H1 (cell line): ENCODE measurements at places on chromosomes 12 and 14.

GRCh38 chr12:6827437-6827911 lies 733 bp upstream of the P3H3 start:
- peak; percentile 91 for DNase-seq

DNA sequence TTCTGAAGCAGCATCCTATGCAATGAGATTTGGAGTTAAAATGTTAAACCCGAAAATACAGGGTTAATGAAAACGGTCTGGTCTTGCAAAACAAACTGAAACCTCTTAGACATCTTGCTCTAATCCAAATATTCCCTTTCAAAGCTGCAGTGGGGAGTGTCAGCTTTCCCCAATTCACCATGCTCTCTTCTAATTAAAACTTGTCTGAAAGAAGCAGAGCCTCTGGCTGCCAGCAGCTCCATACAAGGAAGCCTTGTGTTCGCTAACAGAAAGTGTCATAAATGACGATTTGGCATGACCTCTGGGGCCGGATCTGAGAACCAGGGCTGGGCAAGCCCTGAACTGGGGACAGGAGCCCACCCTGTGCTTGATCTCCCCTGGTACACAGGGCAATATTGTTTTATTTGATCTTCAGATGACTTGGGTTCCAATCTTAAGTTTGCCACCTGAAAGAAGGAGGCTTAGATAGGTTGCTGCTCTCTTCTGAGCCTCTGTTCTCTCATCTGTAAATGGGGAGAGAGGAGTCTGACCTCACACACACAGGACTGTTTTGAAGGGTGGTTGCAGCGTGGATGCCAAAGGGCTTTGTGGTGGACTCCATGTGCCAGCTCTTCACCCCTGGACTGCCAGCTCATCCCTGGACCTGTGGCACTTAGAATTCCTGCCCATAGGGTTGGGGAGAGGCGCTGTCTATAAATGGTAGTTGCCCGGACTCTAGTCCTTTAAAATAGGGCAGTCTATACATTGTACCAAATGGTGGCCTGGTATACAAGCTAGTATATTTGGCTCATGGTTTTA lies 7.8 kb downstream of the KMT5A start:
- no peak for DNase-seq

GRCh38 chr14:45247427-45247826 lies 5.6 kb downstream of the MIS18BP1 start:
- no peak for DNase-seq

DNA sequence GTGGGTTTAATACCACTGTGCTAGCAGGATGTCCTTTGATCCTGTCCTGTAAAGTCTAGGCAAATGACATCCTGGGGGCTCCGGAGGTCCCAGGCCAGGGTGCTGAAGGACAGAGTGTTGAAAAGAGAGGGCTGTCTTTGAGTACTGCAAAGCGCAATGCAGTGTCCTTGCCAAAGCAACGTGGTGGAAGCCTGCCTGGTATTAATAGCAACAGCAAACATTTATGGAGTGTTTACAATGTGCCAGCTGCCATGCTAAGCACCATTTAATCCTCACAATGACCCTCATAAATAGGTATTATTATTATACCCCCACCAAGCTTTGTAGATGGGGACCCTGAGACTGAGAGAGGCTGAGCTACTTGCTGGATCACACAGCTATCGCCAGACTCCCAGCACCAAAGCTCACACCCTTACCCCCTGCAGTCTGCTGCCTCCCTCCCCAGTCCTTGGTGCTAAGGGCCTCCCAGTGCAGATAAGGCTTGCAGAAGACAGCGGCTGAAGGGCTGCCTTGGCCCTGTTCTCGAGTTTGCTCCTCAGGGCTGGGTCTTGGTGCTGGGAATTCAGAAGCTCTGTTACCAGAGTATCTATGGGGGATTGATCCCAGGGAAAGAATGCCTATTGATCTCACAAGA lies 427.7 kb downstream of the FUT8 start:
- DNase-seq: no peak

- DNase-seq: no peak
Measured at GRCh38 chr14:74218462-74218861, 20.8 kb upstream of the VSX2 start.

- DNase-seq: no peak
Measured at GRCh38 chr12:63170321-63170720, 19.3 kb upstream of the AVPR1A start.

GRCh38 chr12:106271575-106272505 lies 24.0 kb upstream of the CKAP4 start:
- no peak for DNase-seq

DNA sequence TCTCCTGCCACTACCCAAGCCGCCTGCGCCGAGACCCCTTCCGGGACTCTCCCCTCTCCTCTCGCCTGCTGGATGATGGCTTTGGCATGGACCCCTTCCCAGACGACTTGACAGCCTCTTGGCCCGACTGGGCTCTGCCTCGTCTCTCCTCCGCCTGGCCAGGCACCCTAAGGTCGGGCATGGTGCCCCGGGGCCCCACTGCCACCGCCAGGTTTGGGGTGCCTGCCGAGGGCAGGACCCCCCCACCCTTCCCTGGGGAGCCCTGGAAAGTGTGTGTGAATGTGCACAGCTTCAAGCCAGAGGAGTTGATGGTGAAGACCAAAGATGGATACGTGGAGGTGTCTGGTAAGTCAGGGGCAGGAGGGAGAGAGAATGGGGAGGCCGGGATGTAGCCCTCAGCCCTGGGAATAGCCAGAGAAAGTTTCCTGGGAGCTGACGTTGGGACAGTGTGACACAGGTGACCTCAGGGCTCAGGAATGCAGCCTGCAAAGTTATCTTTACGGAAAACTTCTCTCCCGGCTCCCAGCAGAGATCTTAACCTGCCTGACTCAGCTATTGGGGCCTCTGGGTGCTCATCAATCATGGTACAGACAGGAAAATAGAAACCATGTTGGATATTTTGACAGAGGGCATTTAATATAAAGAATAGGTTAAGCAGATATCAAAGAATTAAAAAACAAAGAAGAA lies 747 bp downstream of the HSPB8 start:
- DNase-seq: peak; percentile 58

DNA sequence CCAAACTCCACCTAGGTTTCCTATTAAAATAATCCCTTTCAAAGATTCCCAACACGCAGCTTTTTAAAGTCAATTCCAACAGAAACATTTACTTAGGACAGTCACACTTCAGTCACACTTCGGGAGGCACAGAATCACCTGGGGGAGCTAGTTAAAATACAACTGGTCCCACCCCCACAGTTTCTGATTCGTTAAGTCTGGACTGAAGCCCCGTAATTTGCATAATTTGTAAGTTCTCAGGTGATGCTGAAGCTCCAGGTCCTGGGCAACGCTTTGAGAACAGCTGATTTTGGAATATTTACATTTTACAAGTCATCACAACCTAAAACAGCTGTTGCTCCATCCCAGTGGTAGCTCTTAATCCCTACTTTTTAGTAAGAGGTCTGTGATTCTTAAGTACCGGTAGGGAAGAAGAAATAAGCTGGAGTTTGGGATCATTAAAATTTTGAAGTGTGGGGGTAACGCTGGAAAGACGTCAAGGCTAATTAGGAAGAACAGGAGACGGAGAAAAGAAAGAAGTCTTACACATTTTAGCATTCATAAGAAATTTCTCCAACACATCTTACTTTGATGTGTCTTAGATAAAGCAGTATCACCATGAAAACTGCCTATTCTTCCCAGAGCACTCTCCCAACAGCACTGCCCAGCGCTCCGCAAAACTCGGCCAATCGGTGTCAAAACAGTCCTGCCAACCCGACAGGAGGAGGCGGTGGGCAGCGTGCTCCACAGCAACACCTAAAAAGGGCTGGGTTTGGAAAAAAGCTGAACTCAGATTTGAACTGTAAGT lies 1.1 kb downstream of the IPO8 start:
- peak; percentile 54 for DNase-seq

DNA sequence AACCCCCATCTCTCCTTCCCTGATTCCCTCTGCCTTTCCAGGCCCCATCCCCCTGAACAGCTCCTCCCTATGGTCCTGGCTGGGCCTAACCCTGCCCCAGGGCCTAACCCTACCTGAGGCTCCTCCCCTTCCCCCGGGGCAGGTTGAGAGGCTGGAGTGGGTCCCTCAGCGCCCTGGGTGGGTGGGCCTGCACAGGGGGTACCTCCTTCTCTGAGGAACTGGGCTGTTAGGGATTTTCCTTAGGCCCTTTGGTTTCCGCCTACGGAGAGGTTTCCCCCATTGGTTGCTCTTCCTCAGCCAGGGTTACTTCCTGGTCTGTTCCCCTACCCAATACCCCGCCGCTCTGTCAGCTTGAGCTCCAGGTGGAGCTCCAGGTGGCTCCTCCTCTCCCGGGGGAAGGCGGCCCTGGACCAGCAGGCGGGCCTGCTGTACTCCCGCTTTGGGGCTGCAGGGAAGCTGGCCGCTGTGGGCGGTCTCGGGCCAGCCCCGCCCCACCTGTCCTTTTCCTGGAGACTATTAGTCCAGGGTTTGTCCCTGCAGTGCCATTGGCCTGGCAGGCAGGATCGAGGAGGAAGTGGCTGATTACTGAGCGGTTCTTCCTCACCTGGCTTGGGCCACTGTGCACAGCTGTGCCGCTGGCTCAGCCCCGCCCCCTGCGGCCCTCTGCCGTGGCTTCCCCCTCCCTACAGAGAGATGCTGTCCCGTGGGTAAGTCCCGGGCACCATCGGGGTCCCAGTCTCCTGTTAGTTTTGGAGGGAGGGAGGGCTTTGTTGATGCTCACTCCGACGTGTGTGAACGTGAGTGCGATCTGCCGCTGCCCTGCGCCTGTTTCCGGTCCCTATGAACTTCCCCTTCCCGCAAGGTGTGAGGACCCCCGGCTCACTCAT lies 2.5 kb downstream of the C12orf57 start:
- no peak for DNase-seq

DNA sequence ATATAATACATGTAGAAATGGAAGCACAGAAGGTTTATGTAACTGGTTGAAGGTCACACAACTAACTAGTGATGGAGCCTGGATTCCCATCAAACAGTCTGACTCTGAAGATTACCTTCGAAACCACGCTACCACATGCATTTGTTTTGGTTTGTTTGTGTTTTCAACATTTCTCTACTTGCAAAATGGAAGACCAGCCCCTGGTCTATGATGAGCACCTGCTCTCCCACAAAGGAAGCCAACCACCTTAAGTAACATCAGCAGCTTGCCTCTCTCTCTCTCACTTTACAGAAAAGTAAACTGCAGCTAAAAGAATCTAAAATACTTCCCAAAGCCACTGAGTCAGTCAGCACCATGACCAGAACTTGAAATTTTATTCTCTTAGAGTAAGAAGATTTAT lies 186.9 kb upstream of the TMPO start:
- no peak for DNase-seq

- DNase-seq: no peak
Measured at GRCh38 chr12:130288691-130289090, 49.0 kb upstream of the PIWIL1 start.

DNA sequence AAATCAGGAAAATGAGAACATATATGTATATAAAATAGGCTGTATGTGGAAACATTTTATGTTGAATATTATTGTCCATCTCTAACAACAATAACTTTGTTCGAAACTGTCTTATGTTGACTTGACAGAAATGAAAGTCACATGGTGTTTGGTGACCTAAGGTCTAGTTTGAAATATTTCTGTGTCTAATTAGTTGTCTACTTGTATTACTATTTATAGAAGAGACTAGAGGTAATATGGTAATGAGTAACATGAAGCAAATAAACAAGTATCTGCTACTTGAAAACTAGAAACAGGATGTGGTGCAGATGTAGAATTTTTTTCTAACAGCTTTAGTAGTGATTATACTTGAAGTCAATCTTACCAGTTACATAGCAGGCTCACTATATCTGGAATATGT lies 3.9 kb downstream of the GPHN start:
- DNase-seq: no peak

DNA sequence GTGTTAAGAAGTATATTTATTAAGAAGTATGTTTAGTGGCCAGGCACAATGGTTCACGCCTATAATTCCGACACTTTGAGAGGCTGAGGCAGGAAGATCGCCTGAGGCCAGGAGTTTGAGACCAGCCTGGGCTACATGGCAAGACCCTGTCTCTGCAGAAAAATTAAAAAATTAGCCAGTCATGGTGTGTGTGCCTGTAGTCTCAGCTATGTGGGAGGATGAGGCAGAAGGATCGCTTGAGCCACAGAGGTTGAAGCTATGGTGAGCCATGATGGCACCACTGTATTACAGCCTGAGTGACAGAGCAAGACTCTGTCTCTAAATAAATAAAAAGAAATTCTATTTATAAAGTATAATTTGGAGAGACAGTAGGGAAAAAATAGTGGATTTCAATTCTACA lies 20.3 kb downstream of the R3HDM2 start:
- no peak for DNase-seq

GRCh38 chr12:124790650-124791400 lies 72.8 kb downstream of the SCARB1 start:
- no peak for DNase-seq

DNA sequence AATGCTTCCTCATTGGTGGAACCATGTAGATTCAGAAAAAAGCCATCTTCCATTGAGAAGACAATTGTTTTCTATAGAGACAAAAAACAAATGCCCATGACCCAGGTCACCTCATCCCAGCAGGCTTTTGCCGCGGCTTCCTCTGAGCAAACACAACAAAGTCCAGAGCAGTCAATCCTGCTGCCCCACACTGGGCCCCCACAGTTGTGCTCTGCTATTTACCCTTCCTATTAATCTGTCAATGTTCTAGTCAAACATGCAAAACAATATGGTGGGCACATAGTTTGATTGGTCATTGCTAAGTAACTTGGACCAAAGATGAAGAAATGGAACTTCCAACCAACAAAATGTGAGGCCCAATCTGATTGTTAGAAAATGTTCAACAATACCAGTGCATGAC lies 20.7 kb downstream of the C12orf42 start:
- no peak for DNase-seq

GRCh38 chr12:40123496-40123895 lies 17.6 kb upstream of the SLC2A13 start:
- DNase-seq: no peak

- no peak for DNase-seq
Measured at GRCh38 chr14:99727096-99727870, 43.2 kb downstream of the CYP46A1 start.

DNA sequence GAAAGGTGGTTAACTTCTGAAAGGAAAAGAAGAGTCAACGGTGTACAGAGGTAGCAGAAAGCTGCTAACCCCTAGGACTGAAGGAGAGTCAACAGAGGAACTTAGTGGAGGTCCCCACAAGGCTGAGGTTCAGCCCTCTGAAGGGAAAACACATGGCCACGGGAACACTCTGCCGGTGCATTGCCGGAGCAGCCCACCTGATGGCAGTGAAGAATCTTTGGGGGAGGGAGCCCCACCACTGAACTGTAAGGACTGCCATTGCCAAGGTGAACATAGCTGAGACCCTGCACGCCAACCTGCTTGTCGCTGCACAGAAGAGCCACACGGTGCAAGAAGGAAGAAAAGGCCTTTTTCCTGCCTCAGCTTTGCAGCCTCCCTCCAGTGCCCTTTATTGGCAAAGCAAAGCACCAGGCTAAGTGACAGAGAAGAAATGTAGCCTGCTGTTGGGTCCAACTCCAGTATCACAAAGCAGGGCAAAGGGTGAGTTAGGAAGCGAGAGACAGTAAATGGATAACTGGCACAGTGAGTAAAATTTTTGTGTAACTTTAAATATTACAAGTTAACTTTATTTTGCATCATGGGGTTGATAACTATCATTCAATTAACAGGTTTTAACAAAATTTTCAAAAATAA lies 76.9 kb downstream of the LIN52 start:
- DNase-seq: peak; percentile 59

- no peak for DNase-seq
Measured at GRCh38 chr12:58889557-58889956, 30.7 kb downstream of the LRIG3 start.
